Omental fat pad (tissue), 4 donors: ENCODE measurements at places on chromosomes 2 and 18.

- DNase-seq = no peak
These were observed 41.4 kb upstream of the PARD3B start for GRCh38 chr2:204503869-204504268.

DNA sequence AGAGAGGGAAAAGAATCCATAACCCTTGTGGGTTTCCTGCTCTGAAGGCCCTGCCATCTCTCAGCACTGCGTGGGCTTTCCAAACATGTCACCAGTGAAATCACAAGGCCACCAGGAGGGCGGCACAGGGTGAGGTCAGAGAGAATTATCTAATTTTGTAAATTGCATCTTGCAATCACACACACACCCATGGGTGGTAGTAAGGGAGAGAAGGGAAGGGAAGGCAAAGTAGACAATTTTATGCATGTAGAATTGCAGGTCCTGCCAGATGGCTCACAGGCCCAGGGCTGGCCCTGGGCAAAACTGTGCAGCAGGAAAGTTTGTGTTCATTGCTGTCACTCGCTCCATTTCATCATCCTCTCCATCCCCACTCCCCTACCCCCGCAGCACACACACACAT is 21.0 kb upstream of the ZBTB7C start:
- no peak for DNase-seq

- DNase-seq = no peak
These were observed 125.9 kb downstream of the TTC32 start for GRCh38 chr2:19775838-19776237.

DNA sequence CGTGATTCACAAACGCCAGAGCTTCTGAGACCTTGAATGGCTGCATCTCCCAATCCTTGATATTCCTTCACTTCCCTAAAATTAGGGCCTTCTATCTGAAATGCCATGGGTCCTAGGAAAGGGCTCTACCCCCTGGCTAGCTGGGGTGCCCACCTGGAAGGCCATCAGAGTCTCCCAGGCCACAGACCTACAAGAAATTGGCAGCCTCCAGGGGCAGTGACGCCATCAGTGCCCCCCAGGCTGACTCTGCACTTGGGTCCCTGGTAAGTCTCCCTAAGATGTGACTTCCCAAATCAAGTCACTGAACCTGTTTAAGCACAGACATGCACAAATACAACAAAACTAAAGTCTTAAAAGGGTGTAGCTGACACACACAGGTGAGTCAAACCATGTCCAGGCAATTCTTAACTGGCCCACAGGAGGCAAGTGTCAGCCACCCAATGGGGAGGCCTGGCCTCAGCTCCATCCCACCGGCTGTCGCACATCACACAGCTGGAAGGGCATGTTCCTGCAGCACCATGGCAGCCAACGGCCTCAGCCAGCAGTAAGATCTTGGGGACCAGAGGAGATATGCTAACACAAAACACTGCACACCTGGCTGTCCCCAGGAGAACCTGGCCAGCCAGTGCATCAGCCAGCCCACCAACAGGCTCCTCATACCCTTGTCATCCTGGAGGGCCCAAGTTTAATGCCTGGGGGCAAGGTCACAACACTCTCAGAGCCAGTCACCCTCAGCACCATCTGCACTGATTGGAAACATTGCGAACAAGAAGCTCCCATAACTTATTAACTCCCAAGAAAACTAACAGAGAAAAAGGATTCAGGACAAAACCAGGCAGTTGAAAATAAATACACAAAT is 5.2 kb downstream of the PARD6G start:
- DNase-seq = no peak

DNA sequence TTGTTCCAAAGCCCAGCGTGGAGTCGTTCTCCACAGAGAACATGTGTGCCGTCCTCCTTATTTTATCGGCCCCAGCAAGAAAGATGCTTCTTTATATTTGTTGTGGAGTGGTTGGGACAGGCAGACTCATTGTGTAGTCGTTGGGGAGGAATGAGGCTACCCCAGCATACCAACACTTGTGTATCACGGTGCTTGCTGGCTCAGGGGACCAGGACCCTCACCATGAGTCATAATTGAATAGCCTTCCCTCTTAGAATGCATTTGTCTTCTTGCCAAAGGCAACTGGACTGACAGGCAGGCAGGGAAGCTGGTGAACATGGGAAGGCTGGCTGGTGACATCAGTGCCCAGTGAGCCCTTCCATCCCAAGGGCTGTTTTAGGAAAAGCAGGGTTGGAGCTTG is 4.7 kb downstream of the CAPN10 start:
- no peak for DNase-seq

- no peak for DNase-seq
These were observed 21.1 kb upstream of the TMEM163 start for GRCh38 chr2:134739879-134740301.

DNA sequence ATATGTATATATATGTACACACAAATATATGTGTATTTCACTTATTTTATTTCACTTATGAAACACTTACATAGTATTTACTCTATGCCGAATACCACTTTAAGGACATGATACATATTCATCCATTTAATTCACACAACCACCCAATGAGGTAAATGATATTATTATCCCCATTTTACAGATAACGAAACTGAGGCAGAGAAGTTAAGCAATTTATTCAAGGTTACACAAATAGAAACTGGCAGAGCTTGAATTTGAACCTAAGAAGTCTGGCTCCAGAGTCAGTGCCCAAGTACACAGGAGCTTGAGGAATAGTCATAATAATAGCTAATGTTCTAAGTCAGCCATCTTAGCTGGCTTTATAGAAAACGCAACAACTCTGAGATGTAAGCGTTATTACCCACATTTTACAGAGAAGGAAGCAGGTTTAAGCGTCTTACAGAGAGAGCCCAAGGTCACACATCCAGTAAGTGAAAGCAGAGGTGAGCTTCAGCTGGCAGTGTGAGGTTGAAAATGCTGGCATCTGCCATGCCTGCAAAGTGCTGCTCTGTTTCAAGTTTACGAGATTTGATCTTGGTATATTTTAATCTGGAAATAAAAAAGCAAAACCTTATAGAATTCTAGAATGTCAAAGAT is 326.9 kb downstream of the LPIN1 start:
- no peak for DNase-seq

DNA sequence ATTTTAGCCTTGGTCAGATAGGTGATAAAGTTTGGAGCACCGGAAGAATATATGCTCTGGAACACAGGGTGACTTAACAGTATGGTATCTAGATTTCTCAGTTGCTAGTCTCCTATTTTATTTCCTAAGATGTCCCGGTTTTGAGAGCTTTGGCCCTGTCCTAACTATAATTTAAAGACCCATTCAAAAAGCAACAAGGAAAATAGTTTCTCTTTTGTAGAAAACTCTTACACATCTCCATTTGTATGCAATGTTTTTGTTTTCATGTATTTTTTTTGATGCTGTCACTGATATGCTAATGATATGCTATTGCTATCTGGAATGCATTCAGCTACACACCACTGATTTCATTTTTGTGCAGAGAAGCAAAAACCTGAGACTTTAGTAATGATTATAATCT is 237.8 kb downstream of the GPD2 start:
- DNase-seq = no peak

- DNase-seq = no peak
These were observed 68.9 kb upstream of the STPG4 start for GRCh38 chr2:47223980-47224379.

GRCh38 chr2:23545811-23546210 is 160.8 kb downstream of the KLHL29 start:
- DNase-seq = no peak

GRCh38 chr2:62831729-62832128 is 126.2 kb downstream of the EHBP1 start:
- no peak for DNase-seq

DNA sequence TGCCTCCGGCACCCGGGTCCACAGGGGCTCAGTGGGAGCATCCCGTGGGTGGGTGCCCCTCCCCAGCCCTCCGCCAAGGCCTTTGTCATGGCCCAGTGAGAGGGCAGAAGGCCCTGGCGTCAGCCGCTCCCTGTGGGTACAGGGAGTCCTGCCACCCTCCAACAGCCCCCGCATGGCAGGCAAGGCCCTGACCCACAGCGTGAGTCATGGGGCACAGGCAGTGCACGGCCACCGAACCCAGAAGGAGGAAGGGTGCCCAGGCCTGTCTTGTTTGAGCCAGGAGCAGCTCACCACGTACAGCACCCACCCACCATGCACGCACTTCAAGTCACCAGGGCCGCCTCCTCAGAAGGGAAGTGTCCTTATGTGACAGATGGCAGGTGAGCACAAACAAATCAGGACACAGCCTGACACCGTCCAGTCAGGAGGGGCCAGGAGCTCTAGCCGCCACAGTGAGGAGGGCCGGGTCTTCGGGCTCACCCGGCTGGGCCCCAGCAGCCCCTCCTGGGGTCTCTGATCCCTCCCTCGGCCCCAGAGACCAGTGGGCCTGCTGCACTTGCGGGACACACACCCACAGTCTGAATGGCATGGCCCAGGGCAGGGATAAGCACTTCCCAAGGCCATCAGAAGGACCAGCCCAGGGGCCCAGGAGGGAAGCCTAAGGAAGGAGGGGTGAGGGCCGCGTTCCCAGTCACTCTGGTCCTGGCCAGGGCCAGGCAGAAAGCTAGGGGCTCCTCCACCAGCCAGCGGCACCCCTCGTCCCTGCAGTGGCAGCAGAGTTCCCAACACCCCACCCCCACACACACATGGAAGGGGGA is 25.8 kb downstream of the BIN1 start:
- DNase-seq = no peak

DNA sequence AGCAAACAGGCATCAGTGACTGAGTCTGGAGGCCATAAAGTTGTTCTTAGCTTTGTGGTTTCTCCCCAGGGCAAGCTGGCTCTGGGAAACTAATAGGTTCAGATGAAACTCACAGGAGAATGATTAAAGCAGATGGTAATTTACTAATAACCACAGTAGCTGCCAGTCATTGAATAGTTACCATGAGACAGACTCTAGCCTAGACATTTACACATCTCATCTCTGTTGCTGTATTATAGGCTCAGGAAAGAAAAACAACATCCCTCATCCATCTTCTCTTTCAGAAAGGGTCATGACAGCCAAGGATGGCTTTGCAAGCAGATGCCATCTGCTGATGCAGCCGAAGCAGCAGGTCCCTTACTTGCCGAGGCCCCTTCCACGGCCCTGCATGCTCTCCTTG is 314.0 kb upstream of the ID2 start:
- DNase-seq = no peak

GRCh38 chr18:79547413-79548076 is 132.1 kb upstream of the CTDP1 start:
- no peak for DNase-seq

GRCh38 chr2:58540681-58541080 is 299.6 kb upstream of the FANCL start:
- no peak for DNase-seq

DNA sequence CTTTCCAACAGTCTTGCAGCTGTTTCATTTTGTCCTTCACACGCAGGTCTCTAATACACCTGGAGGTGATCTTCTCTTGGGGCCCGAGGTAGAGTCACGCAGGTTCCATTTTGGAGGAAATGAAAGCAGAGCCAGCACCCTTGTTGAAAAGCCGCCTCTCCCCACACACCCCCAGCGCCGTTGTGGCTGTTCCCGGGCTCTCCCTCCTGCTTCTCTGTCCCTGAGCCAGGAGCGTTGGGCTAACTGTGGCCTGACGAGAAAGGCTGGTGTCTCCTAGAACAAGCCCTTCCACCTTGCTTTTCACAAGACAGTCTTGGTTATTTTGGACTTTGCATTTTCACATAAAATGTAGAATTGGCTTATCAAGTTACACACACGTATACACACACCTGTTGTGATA is 16.3 kb downstream of the SNED1 start:
- no peak for DNase-seq

DNA sequence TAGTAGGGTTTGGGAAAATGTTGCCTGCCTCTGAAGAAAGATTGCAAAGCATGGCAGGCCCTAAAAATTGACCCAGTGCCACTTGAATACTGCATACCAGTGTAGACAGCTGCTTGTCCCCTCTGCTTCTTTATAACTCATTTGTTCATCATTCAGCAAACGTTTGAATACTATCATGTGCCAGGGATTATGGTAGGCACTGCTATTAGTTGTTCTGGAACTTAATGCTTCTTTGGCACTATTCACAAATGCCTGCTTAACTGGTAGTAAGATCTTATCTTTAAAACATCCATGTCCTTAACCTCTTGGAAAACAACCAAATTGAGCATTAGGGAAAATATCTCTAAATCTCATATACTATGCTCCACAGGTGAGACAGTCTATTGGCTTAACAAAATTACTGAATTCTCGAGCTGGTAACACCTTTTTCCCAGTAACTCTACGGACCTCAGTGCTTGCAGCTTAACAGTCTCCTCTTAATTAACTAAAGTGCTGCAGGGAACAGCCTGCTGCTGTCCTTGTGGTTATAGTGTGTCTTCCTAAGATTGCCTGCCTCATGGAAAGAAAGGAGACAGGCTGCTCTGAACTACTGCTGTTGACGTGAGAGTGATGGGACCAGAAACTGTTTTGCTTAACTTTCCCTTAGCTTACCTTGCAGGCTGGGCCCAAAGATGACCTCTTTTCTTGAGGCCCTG is 93.2 kb downstream of the MIB1 start:
- no peak for DNase-seq

DNA sequence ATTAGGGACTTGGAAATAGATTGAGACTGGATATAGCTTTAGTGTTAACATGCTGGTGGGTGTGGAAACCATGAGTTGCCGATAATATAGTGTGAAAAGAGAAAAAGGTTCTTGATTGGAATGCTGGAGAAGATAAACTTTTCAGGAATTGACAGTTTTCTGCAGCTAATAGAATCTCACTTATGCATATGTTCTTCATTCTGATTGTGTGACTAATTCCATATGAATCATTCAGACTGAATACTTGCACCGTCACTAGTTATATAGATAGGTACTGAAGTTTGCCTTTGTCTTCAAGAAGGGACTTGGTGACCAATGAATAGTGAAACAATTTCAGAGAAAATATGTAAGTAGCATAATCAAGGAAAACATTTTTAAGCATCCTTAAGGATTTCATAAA is 225.7 kb upstream of the FOSL2 start:
- DNase-seq = no peak

DNA sequence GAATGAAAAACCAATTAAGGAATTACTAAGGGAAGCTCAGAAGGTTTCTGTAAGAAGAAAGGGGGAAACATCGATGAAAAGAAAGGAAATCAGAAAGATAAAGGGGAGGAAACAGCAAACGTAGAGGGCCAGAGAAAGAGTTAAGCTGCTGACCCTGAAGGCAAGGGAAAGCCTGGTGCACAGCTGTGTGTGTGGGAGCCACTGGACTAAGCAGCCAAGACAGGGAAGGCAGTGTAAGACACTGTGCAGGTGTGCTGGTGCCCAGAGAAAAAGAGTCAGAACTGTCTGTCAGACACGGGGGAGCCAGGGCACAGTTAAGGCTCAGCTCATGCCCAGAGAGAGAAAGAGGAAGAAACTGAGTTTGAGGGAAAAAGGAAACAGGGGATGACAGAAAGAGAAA is 104.0 kb downstream of the HIBCH start:
- DNase-seq = no peak

DNA sequence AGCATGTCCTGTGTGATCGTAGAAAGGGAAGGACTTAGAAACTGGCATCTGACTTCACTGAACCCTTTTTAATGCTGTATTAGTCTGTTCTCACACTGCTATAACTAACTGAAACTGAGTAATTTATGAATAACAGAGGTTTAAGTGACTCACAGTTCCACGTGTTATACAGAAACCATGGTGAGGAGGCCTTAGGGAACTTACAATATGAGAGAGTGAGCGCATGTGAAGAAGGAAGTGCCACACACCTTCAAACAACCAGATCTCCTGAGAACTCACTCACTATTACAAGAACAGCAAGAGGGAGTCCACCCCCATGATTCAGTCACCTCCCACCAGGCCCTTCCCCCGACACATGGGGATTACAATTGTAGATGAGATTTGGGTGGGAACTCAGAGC is 811.3 kb downstream of the CPS1 start:
- no peak for DNase-seq
